Thymus (tissue), 14 donors: ENCODE measurements at places on chromosomes 5 and 9. TPM values are rescaled to one million over a fixed set of nuclear protein-coding genes. Genes with fewer than 3 reads are reported as not detected.

IL3 gene
- total RNA-seq, result not detected

COL15A1 gene
- 13.2 TPM for total RNA-seq

GRCh38 chr9:83013867-83014605, 48.9 kb downstream of the RASEF start:
- H3K36me3 ChIP-seq, result no peaks in the 10 kb centered on the region
- no peak overlapping the region for H3K4me3 ChIP-seq
- H3K27ac ChIP-seq, result no peak overlapping the region
- DNase-seq, result no peak

DNA sequence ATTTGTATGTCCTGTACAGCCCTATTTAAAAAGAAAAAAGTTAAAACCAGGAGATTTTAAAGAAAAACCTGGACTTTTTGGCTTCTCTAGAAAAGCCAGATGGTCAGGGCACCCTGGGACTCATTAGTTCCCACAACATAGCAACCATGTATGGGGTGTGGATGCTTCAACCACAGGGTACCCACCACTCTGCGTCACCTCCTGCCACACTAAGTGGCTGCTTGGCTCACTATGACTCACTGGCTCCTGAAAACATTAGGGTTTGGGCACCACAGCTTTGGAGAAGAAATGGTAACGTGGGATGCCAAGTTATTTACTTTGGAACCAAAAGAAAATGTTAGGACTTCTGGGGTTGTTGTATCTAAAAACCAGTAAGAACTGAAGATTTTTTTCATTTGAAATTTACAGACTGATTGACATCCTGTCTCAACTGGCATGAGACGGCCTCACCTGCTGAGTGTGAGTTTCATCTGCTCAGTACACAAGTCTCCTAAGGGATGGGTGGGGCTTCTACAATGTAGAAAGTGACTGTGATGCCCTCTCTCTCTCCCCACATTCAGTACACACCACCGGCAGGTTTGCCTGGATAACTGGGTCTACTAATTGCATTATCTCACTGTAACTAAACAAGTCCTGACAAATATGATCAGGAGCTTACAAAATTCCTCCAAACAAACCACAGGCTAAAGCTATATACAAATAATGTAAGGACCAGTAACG, 103.9 kb downstream of the ESM1 start:
- no peaks in the 10 kb centered on the region for H3K36me3 ChIP-seq
- no peak for DNase-seq
- H3K4me1 ChIP-seq, result peaks cover 3% of the 10 kb centered on the region
- no peak overlapping the region for H3K27ac ChIP-seq
- no peak overlapping the region for H3K4me3 ChIP-seq

GRCh38 chr5:11427569-11427968, 476.7 kb downstream of the CTNND2 start:
- H3K27me3 ChIP-seq, result no peaks in the 10 kb centered on the region
- DNase-seq, result no peak
- H3K36me3 ChIP-seq, result no peaks in the 10 kb centered on the region
- H3K4me1 ChIP-seq, result no peaks in the 10 kb centered on the region
- no peak overlapping the region for H3K27ac ChIP-seq
- H3K4me3 ChIP-seq, result no peak overlapping the region

DNA sequence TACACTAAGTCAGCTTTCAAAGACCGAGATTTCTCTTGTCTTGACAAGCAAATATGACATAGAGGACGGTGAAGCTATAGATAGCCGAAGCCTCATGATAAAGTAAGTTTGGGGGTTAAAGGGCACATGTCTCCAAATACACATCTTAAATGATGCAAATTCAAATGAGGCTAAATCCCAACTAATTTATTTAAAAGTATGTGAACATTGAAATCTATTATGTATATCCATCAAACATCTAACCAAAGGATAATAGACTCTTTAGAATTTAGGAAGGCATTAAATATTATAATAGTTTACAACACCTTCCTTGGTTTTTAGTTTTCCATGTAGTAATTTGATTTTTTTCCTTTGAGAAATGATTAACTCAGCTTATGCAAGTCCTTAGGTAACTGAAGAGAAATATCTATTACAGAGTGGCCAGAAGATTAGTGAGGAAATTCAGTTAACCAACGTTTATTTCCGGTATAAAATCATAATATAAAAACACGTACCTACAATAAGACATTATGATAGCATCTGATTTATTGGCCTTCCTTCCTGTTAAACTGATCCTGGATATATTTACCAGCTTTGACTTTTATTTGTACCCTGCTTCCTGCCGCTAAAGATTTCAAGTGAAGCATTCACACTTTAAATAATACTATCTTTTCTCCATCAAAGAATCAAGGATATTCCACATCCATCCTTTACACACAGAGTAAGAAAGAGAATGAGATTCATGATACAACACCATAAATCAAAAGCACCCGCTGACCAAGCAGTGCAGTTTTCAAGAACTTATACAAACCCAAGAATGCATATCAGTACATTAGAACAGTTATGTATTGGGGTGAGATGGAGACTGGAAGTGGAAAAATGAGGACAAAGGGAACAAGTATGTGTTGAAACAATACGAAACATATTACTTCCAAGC, 31.9 kb upstream of the F2R start:
- no peaks in the 10 kb centered on the region for H3K27me3 ChIP-seq
- no peaks in the 10 kb centered on the region for H3K36me3 ChIP-seq
- DNase-seq, result no peak
- no peak overlapping the region for H3K4me3 ChIP-seq

PCDHGB3 gene
- 0.33 TPM for total RNA-seq

DNA sequence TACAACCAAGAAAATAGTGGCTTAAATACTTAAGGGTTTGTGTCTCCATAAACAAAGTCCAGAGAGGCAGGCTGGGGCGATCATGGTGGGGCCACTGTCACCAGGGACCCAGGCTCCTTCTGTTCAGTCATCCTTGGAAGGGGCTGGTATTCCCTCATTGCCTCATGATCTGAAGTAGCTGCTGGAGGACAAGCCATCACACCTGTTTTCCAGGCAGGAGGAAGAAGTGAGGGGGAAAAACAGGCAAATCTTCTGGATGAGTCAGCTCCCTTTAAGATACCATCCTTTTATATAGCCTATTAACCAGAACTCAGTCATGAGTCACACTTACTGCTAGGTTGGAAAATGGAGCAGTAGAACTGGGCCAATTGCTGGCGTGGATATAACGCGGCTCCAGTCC, 92.3 kb downstream of the DAP start:
- H3K36me3 ChIP-seq, result no peaks in the 10 kb centered on the region
- no peaks in the 10 kb centered on the region for H3K4me1 ChIP-seq
- H3K27ac ChIP-seq, result no peak overlapping the region

- H3K4me1 ChIP-seq, result no peaks in the 10 kb centered on the region
- H3K36me3 ChIP-seq, result no peaks in the 10 kb centered on the region
- H3K27ac ChIP-seq, result no peak overlapping the region
- no peak overlapping the region for H3K4me3 ChIP-seq
- no peak for DNase-seq
- H3K27me3 ChIP-seq, result peaks cover 38% of the 10 kb centered on the region
Observed at GRCh38 chr5:56561-57290, 35.2 kb upstream of the PLEKHG4B start.

- H3K4me1 ChIP-seq, result no peaks in the 10 kb centered on the region
- no peak overlapping the region for H3K4me3 ChIP-seq
- H3K27me3 ChIP-seq, result no peaks in the 10 kb centered on the region
- DNase-seq, result no peak
Observed at GRCh38 chr9:1300941-1301340, 250.8 kb downstream of the DMRT2 start.

TBC1D2 gene
- 2.5 TPM for total RNA-seq

PCDHGA11 gene
- 0.42 TPM for total RNA-seq
